ENCODE measurements at places on chromosomes 3 and 15.

DNA sequence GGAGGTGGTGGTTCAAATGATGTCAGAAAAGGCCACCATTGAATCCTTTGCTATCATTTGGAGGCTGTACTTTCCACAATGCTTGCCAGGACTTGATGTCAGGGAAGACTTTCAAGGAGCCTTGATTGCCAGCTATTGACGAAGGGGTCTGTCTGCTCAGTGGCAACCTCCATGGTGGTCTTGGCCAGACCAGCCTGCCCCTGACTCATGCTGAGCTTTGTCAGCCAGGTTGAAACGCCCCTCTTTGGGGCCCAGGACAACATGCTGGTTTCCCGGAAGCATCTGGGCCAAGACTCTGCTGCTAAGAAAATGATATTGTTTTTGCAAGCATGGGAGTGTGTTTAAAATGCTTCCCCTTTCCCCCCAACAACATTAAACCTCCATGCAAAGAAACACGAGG lies 26.7 kb downstream of the CGNL1 start:
- DNase-seq = no peak

GRCh38 chr3:145286937-145287336 lies 874.0 kb downstream of the PLOD2 start:
- DNase-seq = no peak

DNA sequence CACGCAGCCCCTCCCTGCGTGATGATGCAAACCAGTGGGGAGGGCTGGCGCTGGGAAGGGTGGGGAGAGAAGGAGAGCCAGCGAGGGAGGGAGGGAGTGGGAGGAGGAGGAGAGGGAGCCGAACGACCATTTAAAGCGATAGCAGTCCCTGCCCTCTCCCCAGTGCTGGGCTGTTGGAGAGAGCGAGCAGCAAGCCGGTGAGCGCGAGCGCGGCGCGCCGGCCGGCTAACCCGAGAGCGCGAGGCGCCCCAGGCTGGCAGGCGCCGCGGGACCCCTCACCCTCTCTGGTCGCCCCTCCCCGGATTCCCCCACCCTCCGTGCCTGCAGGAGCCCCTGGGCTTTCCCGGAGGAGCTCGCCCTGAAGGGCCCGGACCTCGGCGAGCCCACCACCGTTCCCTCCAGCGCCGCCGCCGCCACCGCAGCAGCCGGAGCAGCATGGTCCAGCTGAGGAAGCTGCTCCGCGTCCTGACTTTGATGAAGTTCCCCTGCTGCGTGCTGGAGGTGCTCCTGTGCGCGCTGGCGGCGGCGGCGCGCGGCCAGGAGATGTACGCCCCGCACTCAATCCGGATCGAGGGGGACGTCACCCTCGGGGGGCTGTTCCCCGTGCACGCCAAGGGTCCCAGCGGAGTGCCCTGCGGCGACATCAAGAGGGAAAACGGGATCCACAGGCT lies at the start of gene GRM7:
TSS of gene GRM7 (plus strand) at position 162 of the 671 bp plus-strand sequence.
- DNase-seq = no peak

DNA sequence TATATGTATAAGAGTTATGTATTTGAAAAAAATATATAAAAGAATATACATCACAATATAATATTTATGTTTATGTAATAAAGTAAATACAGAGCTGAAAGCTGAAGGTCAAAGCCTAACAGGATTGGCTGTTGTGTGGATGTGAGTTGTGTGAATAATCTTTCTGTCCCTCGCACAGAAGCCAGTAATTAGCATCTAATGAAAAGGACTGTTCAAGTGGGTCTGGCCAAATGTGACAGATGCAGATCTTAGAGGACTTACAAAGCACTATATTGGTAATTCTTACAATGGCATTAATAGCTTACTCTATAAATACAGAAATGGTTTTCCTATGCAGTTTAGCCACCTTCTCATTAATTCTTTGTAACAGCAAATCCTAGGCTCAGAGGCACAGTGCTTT lies 2.4 kb downstream of the MKRN3 start:
- DNase-seq = no peak

DNA sequence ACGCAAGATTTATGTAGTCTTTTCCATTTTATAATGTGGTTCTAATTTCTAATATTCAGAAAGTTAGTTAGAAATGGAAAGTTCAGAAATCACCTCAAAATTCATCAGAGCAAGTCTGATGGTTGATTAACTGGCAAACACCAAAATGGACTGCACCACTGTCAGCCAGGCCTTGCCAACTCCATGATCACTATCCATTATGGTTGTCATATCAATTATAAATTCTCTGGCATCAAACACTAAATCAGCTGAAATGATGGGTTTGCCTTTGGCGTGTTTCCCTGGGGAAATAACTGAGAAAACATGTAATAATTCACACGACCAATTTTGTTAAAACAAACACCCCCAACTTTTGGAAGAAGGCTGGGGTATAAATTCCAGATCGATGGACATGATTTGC lies 219.4 kb downstream of the CDIN1 start:
- no peak for DNase-seq

GRCh38 chr3:100040451-100041225 lies 73.7 kb downstream of the FILIP1L start:
- no peak for DNase-seq

GRCh38 chr3:65871305-65872141 lies 167.2 kb downstream of the MAGI1 start:
- no peak for DNase-seq

DNA sequence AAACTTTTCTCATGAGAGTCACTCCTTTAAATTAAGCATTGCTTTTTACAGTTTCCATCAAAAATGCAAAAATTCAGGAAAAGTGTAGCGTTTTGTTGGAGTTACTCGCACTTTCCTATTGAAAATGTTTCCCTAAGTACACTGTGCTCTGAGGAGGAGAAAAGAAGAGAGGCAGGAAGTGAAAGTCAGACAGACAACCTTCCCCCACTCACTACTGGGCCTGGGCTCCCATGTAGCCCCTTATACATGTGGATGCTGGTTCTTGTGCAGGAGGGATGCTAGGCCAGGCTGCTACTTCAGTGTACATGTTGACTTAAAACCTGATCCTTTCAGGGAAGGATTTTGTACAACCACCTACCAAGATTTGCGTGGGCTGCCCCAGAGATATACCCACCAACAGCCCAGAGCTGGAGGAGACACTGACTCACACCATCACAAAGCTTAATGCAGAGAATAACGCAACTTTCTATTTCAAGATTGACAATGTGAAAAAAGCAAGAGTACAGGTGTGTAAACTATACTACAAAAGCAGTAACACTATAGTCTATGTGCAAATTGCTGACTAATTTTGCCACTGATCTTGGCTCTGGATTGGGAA lies 15.1 kb downstream of the KNG1 start:
- no peak for DNase-seq
